Cerebellar cortex (tissue), 1 donor: ENCODE measurements at places on chromosomes 3 and 15.

DNA sequence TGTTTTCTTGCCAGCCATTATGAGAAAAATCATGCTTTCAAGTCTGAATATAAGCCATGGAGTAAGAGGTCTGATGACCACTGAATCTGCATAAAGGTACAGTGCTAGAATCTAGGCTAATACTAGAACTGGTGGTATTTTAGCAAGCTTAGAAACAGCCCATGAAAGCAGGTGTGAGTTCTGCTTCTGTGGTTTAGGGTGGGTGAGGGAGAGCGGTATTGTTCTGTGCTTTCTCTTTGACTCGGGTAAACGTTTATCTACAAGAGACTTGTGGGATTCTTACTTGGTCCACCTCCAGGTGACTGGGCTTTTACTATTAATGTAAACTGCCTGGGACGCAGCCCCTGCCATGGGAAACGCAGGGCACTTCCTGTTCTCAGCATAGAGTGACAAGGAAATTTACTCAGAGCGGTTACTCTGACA is 55.2 kb downstream of the PGPEP1L start:
- no peak for DNase-seq

DNA sequence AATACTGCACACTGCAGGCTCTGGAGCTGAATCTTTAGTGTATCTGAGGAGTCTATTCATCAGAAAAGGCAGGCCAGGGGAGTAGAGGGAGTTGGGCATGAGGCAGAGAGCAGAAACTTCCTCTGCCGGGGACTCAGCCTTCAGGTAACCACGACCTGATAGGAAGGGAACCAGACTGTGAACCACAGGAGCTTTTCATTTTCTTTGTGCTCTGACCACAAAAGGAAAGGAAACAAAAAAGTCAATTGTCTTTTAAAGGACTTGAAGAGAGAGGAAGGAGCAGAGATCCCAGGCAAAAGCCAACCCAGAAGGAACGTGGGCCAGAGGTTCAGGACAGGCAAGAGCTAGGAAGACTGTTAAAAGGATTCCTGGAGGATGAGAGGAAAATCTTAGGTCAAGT is 573.3 kb downstream of the EPHB1 start:
- DNase-seq: no peak

- no peak for DNase-seq
Measured at GRCh38 chr15:23422099-23422945, 24.7 kb downstream of the GOLGA6L2 start.

DNA sequence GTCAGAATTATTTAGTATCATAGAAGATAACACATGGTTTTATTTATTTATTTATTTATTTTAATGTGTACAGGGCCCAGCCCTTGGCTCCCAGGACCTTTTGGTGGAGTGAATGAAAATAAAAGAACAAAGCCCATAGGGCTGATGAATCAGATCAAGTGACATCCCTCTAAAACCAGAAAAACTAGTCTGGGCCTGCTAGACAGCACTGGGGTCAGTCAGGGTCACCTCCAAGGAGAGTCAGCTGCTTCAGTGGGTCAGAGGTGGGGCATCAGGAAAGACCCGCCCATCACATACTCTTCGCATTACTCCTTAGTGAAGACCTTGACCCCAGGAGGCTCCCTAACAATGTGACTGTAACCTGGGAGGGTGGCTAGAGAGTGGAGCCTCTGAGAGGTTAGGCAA is 12.8 kb downstream of the PPCDC start:
- no peak for DNase-seq

- DNase-seq: no peak
Measured at GRCh38 chr15:31104003-31104402, 2.5 kb upstream of the TRPM1 start.

DNA sequence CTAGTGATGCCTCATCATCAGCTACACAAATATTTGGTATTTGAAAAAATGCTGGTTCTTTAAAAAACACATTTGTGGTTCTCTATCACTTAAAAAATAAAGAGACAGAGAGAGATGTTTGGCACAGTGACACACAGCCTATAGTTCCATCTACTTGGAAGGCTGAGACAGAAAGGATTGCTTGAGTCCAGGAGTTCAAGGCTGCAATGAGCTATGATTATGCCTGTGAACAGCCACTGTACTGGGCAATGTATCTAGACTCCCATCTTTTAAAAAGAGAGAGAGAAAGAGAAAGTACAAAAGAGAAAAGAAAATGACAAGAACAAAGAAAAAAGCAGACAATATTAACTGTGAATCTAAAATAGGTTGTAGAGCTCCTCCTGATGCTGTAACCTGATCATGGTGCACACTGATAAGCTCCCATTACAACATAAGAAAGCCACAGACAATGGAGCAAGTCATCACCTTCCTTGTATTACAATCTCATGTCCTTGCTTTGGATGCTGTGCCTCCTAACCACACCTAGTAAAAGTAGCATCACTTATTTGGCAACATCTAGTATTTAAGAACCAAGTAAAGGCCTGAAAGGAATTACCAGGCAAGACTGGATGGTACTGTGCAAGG is 31.7 kb upstream of the MAP4 start:
- DNase-seq: no peak

DNA sequence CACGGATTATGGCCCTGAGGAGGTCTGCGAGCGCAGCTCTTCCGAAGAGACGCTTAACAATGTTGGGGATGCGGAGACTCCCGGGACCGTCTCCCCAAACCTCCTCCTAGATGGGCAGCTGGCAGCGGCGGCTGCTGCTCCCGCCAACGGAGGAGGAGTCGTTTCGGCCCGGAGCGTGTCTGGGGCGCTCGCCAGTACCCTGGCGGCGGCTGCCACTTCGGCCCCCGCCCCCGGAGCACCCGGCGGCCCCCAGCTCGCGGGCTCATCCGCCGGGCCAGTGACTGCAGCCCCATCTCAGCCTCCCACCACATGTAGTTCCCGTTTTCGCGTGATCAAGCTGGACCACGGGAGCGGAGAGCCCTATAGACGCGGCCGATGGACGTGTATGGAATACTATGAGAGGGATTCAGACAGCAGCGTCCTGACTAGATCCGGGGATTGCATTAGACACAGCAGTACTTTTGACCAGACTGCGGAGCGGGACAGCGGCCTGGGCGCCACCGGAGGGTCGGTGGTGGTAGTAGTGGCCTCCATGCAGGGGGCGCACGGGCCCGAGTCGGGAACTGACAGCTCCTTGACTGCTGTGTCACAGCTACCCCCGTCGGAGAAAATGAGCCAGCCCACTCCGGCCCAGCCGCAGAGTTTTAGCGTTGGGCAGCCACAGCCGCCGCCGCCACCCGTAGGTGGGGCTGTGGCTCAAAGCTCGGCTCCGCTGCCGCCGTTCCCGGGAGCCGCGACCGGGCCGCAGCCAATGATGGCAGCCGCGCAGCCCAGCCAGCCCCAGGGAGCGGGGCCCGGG is 1.6 kb downstream of the TSC22D2 start:
- peak; percentile 63 for DNase-seq

DNA sequence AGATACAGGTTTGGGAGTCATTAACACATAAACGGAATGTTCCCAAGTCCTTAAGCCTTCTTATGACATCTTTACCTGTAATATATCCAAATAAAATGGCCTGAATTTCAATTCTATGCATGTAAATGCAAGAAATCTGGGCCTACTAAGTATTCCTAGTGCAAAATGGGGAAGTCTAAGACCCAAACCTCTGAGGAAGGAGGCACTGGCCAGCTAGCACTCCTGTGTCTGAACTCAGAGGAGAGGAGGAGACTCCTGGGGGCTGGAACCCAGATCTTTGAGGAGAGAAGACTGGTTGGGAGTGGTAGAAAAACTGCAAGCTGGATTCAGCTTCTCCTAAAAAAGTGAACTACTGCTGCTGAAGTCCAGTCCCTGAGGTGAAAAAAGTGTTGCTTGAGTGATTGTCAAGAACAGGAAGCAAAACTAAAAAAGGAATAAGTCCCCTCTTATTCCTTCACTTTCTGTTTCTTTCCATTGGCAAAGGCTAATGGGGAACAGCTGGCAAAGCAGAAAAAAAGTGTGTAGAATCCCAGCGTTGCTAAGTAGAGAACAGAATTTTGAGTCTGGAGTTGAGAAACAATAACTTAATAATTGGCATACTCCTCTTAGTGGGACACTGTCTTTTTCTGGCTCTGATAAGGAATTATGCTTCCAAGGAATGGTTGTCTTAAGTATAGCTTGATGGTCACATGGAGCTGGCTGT is 54.8 kb upstream of the ATP2C1 start:
- no peak for DNase-seq

DNA sequence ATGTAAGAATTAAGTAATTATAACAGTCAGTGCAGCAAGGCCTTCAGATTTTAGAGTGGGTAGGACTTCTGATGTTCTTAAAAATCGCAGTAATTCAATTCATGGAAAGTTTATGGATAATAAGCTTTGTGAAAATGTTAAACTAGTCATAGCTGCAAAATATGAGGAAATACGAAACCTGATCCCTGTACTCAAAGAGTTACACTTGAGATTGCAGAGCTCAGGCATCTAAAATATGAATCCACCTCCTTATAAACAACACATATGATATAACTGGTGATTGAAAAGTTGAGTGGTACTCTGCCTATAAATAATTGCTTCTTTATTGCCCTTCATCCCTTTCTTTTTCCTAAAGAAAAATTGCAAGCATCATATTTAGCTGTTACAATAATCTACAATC is 473.3 kb downstream of the OTOL1 start:
- no peak for DNase-seq

DNA sequence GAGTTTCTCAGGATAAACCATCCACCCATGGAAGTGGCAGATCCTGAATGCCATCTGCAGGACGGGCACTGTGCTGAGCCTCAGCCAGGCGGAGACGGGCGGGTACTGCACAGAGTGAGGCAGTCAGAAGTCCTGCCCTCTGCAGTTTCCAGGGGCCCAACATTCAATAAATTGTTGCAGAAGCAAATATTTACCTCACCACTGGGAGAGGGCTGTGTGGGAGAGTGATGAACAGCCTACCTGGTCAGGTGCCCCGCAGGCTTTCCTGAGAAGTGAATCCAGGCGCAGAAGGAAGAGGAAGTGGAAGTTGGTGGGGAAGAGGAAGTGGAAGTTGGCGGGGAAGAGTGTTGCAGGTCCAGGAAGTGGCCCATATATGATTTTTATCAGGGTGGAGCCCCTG is 100.8 kb downstream of the SLCO3A1 start:
- DNase-seq: no peak

DNA sequence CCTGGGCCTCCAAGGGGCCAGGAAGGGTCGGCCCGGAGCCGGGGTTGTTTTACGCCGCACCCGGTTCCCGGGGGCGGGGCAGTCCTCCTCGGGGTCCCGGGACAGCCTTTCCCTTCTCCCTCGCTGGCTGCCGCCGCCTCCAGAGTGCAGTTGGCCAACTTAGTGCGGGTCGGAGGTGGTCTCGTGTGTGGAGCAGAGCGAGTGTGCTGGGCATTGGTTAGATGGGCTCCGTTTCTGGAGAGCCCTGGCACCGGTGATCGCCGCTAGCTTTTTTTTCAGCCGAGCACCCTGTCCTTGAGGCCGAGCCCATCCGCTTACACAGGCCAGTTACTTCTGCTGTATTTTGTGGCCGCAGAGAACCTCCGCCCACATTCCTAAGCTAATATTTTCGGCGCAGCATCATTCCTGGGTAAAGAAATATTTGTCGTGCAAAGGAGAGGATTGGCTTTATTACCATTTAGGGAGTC is 585 bp downstream of the KIF23 start:
- peak; percentile 19 for DNase-seq

- no peak for DNase-seq
Measured at GRCh38 chr3:119989981-119990655, 104.1 kb downstream of the GSK3B start.

DNA sequence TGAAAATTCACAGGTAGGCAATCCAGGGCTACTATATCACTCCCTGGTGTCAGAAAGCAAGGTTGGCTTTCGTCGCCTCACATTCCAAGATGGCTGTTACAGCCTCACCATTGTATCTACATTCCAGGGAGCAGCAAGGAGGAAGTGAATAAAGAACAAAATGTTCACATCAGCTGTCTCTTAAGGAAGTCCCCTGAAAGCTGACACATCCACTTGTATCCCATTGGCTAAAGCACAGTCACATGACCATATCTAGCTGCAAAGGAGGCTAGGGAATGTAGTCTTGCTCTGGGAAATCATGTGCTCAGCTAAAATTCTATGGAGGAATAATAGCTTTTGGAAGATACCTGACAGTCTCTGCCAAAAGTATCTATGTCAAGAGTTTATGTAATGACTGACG is 12.8 kb upstream of the GATA2 start:
- no peak for DNase-seq
